T follicular helper cell (primary cell): ENCODE measurements at places on chromosomes 11 and 22.

DNA sequence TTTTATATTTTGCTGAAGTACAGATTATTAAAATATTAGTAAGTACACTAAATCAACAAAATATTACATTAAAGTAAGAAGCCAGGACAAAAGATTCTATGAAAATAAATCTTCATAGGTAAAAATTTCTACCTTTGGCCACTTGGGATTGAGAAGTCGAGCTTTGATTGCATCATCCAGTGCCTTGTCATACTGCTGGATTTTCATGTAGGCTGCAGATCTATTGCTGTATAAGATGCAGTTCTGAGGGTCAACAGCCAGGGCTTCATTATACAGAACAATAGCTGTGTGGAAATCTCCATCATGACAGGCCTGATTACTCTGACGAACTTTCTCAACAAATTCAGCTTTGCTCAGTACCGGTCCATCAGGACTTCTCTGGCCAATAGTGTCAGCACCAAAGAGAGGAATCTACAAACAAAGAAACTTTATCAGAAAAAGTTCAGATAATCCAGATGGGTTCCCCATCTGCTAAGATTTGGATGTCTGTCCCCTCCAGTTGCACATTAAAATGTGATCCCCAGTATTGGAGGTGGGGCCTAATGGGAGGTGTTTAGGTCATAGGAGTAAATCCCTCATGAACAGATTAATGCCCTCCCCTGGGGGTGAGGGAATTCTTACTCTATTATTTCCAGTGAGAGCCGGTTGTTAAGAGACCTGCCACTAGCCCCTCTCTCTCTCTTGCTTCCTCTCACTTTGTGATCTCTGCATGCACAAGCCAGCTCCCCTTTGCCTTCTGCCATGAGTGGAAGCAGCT, 50.0 kb downstream of the TTC28 start:
- no peak for DNase-seq

GRCh38 chr11:78690352-78690987, 115.8 kb upstream of the NARS2 start:
- no peak for DNase-seq

DNA sequence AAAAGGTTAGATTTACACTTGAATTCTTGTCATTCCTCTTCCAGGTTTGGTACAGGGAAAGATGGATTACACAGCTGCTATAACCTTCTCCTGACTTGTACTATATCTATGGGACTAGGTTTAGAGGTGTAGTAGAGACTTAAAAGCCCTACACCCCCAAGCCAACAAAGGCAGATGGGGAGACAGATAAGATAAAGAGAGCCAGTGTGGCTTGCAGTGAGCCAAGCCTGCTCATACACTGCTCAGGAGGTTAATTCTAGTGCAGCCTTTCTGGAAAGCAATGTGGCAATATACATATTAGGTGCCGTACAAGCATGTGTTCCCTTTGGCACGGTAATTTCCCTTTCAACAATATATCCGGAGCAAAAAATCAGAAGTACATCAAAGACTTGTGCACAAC, 10.8 kb downstream of the SIK3 start:
- no peak for DNase-seq

DNA sequence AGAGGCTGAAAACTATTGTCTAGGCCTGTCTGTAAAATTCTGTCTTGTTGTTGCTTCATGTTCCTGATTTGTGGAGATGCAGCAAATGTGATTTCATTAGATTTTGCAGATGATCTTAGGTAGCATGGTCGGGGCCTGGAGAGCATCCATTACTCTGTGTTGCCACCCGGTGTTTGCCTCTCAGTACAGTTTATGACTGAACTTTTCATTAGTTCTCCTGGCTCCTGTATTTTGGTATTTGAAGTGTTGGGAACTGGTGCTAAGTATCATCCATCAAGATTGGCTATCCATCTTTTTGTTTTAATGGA, 7.7 kb downstream of the YWHAH start:
- DNase-seq = no peak

GRCh38 chr11:36037031-36037430, 93.2 kb downstream of the LDLRAD3 start:
- no peak for DNase-seq

DNA sequence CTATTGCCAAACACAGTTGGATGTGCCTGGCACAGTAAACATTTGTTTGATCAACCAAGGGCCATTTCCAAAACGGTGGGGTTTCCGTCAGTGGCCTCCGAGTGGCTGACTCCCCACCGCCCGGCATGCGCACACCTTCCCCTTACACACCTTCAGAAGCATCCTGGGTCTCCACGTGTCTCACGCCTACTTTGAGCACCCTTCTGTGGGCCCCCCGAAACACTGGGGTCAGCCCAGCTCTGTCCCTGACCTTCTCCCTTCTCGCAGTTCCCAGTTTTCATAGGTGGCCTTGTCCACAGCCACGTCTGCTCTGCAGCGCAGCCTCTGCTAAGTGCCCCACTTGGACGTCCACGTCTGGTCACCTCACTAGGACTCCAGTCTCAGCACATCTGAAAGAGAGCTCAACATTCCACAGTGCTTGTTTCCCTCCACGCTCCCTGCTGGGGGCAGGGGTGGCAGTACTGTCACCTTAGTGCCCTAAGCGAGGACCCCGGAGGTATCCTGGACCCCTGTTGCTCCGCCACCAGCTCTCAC, 13.2 kb upstream of the SHANK2 start:
- DNase-seq = no peak

- DNase-seq = no peak
Measured at GRCh38 chr22:46432164-46433068, 96.9 kb downstream of the TRMU start.

- DNase-seq = no peak
Measured at GRCh38 chr11:70532066-70532440, 133.7 kb downstream of the CTTN start.

DNA sequence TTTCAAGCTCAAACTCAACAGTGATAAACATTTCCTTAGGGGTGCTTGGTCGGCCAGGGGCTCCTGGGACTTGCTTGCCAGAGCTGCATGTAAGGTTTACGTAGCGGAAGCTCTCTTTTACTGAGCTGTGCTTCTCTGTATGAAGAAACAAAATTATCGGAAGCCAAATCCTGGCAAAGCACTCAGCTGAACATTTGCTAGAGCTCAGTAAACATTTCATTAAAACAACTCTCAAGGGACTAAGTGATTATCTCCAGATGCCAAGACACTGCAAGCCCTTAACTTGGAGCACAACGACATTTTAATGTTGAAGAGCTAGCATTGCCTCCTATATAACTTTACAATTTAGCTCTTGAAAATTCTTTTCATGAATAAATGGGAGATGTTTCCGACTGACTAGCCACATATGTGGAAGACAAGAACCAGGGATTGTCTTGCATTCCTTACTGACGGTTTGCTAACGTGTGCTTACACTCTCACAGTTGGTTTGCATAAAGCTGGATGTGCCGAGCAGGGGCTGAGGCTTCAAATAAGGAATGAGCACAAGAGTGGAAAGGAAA, 43.4 kb downstream of the SCUBE2 start:
- DNase-seq = no peak
